ENCODE measurements at places on chromosomes 12 and 14.

DNA sequence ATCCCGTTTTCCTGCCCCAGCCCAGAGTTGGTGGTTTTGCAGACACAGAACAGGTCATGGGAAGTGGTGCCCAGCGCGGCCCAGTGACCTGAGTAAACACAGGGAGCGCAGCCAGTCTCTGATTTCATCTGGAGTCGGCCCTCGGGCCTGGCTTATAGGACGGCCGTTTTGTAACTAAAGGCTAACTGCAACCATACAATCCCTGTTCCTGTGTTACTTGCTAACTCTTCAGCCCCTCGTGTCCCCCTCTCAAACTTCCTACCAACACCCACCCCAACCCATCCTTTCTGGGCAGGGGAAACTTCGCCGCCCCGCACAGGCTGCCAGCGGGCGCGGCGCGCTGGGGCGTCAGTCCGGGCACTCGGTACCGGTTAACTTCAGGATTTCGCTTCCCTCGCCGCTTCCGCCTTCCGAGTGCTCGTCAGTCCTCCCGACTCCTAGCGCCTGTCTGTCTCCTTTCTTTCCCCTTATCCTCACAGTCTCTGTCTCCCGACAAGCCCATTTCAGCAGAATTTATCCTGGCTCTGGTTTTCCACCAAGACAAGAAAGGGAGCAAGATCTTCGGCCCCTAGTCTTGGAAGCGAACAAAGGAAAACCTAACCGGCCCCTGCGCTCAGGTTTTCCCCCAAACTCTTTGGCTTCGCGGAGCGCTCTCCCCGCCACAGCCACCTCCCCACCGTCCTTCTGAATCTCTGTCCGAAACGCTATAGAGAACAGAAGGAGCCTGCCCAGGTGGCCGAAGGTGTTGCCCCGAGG lies 2.0 kb downstream of the SIX1 start:
- DNase-seq, result peak; percentile 56

GRCh38 chr12:101982307-101982706 lies 79.5 kb downstream of the WASHC3 start:
- no peak for DNase-seq

- DNase-seq, result no peak
Observed at GRCh38 chr12:78407722-78408121, 456.9 kb upstream of the SYT1 start.

DNA sequence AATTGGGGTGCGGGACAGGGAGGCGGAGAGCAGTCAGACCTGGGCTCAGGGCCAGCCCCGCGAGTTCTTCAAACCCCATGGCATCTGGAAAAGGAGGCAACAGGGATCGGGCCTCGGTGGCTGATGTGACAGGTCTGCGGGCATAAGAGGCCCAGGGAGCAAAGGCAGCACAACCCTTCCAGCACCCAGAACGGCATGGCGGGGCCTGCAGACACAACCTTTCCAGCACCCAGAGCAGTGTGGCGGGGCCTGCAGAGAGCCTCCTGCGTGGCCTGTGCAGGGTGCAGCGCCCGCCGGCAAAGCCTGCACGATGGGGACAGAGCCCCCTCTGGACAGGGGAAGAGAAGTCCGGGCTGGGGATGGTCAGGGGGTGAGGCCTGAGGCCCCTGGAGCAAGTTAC lies 26.2 kb upstream of the TRAF3 start:
- DNase-seq, result no peak

GRCh38 chr12:56490360-56490759 lies 2.4 kb upstream of the GLS2 start:
- no peak for DNase-seq

DNA sequence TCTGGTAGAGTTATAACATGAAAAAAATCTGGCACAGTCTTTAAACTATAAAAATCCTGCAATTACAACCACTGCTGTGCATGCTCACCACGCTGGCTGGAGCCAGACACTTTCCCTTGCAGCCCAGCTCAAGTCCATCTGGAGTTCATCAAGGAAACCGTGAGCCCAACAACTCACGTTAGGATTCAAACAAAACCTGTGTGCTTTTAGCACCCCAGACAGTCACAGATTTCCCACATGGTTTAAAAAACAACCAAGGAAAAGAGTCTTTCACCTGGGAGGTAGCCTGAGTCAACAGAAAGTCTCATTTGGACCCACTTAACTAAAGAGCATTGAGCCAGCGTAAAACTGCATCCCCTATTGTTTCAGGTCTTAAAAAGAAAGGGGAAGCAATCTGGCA lies 4.7 kb downstream of the LRIG3 start:
- DNase-seq, result peak; percentile 86

GRCh38 chr12:16474801-16475200 lies 127.4 kb downstream of the MGST1 start:
- DNase-seq, result no peak

GRCh38 chr12:131375972-131376345 lies 334.9 kb upstream of the SFSWAP start:
- DNase-seq, result no peak

- no peak for DNase-seq
Observed at GRCh38 chr12:23504043-23504442, 445.4 kb downstream of the SOX5 start.

DNA sequence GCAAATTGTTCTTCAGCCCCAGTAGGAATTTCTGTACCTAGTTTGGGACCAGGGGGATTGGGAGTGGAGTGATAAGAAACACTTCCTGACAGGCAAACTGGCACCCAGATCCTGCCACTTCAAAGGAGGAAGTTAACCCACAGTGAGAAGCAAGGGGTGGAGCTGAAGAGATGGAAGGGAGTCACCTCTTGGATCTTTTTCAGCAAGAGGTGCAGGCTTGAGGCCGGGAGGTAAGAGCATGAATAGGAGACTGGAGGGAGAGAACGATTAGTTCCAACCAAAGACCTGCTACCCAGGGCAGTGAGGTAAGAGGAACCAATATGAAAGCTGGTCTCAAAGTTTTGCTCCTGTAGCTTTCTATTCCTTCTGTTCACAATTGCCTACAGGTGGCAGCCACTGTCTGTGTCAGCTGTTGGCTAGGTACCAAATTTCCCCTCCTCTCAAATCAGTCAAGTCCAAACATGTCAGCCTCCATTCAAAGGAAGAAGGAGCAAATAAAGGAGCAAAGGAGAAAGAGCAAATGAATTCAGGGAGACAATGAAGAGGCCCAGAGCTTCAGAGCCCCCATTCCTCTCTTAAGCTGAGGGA lies 14.9 kb upstream of the TAC3 start:
- DNase-seq, result no peak

DNA sequence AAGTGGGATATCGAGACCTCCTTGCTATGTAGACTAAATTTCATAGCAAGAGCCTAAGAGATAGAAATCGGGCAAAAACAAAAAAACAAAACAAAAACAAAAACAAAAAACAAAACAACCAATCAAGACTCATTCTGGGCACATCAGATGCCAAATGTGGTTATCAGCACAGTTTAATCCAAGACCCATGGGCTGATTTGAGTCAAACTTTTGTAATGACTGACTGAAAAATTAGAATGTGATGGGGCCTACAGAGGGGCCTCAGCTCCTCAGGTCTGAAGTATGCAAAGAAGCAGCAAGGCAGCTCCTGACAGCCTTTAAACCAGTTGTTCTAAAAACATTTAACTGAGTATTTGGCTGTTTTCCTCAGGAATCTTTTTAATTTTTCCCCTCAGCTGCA lies 49.3 kb downstream of the SLC4A8 start:
- no peak for DNase-seq

GRCh38 chr14:103317251-103317650 lies 16.8 kb upstream of the EIF5 start:
- DNase-seq, result no peak

GRCh38 chr14:78307671-78308070 lies 137.5 kb downstream of the NRXN3 start:
- DNase-seq, result no peak

DNA sequence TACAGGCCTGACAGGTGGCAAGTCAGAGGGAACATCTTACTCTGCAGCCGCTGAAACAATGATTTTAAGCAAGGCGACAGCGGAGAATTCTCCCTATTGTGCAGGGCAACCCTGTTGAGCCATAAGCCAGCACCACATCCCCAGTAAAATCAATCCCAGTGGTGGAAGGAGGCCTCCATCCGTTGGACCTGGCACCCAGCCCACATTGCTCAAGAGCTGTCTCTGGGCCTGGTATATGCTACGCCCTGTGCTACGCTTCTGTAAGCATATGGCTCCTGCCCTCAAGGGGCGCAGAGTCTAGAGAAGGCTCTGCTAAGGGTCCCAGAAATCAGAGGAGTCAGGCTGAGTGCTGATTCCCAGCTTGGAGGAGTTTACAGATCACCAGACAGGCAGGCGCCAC lies 265.5 kb downstream of the CACNA1C start:
- DNase-seq, result peak; percentile 23

DNA sequence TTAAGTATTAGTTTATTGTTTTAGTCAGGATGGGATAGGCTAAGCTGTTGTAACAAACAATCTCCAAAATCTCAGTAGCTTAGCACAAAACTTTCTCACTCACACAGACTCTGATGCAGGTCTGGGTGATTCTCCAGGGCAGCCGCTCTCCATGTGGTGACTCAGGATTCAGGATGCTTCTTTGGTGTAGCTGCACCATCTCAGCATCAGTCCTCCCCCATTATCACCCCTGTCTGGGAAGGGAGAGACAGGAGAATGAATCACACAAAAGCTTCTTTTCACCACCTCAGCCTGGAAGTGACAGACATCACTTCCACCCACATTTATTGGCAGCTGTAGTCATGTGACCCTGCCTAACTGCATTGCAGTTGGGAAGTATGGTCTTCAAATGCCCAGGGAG lies 142.3 kb downstream of the DICER1 start:
- no peak for DNase-seq

DNA sequence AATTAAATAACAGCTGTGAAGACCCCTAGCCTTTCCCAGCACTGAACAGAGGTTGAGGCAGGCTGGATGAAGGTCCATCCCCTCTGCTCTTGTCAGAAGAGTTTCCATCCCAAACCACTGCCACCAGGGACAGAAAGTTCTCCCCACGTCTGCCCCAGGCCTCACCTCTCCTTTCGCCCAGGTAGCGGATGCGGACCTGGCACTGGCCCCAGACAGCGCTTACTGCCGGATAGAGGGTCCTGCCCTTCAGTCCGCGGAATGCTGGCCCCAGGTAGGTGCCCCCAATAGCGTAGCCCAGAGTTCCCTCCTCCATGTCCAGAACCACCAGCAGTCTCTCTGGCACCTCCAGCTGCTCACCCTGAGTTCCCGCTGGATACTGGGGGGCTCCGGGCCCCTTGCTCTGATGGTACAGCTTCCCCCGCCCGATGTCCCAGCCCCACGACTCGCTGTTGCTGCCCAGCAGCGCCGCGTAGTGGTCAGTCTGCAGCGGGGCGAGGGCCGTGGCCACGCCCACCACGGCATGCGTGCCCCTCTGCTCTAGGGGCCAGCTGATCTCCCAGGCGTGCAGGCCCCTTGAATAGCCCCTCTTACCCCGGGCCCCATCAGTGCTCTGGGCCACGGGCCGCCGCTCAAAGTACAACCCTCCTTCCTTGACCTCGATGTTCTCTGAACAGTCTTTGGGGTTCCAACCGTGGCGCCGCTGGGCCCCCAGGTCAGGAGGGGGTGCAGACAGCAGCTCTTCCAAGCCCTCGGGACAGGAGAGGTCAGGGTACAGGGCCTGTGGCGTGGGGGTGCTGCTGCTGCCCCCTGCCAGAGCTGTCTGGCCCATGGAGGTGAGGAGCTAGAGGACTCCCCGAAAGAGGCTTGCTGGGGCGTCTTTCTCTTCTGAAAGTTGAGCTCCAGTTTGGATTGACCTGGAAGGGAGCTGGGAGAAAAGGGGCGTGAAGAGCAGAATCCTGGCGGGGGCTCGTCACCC lies 742 bp downstream of the SPSB2 start:
- DNase-seq, result peak; percentile 59

GRCh38 chr14:68926236-68926635 lies 52.9 kb downstream of the ACTN1 start:
- DNase-seq, result no peak

- no peak for DNase-seq
Observed at GRCh38 chr12:129776977-129777667, 126.7 kb downstream of the TMEM132D start.

DNA sequence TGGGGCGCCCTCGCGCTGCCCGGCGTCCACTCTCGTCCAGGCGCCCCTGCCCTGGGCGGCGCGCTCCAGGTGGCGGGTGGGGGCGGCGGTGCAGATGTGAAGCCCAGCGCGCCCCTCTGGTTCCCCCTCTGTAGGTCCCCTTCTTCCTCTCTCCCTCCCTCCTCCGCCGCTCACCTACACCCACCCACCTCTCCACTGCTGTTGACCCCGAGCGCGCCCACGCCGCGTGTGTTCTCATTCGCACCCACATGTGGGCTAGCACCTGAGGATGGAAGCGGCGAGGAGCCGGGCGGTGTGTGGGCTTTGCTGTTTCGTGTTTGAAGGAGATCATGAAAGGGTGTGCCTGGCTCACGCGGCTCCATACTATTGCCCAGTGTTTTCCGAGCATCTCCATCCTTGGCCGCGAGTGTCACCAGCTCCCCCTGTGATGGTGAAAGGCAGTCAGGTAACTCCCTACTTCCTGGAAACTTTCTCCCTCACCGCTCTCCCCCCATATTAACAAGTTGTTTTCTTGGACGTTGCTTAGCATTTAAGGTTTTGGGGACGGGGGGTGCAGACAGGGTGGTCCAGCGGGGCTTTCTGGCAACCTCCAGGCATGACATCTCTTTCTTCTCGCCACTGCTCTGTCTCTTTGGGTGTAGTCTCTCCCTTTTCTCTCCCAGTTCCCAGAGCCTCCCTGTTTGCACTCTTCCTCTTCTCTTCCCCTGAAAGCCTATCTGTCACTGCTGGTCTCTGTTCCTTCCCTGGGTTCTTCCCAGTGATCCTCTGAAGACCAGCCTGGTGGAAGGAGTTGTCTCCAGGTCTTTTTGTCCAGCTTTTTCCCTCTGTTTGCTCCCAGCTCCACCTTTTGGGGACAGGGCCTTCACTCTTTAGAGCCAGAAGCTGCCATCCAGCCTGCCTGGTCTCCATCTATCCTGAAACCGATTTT lies 1.6 kb downstream of the CACNA1C start:
- DNase-seq, result no peak

- DNase-seq, result peak; percentile 99
Observed at GRCh38 chr12:109462868-109463692, 14.0 kb downstream of the KCTD10 start.

- DNase-seq, result no peak
Observed at GRCh38 chr12:84497819-84498218, 414.8 kb downstream of the SLC6A15 start.

- peak; percentile 25 for DNase-seq
Observed at GRCh38 chr14:38286452-38286851, 30.6 kb upstream of the CLEC14A start.

DNA sequence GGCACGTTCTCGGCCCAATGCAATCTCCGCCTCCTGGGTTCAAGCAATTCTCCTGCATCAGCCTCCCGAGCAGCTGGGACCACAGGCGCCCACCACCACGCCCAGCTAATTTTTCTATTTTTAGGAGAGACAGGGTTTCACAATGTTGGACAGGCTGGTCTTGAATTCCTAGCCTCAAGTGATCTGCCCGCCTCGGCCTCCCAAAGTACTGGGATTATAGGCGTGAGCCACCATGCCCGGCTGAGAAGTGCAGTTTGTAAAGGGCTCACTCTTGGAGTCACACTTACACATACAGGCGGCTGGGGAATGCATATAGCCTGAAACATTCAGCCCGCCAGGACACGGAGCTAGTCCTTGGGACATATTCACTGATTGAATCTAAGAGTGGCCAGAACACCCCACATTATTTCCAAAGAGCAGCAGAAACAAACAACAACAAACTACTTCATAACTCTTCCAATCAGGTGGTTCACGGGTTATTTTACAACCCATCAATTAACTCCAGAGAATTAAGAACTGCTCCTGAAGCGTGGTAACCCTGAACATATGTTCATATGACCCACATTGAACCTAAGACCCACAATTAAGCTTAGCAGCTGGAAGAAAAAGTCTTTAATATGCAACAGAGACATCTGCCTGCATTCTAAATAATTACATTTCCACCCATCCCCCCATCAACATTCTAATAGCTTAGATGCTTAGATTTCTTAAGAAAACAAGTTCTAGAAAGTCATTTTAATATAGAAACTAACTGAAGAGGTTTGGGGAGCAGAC lies 49.2 kb downstream of the SSH1 start:
- peak; percentile 19 for DNase-seq

All from AG10803 (cell line).